ENCODE measurements at places on chromosomes 6 and 20. TPM values are rescaled to one million over a fixed set of nuclear protein-coding genes. Genes with fewer than 3 reads are reported as not detected.

The SUMO4 gene
- 0.16 TPM for total RNA-seq

The SIRPB1 gene
- total RNA-seq, result 1.1 TPM

The SIRPB2 gene
- 0.15 TPM for total RNA-seq

The DDO gene
- total RNA-seq, result 0.23 TPM

The PLA2G7 gene
- 0.04 TPM for total RNA-seq

The ACTL10 gene
- 3.4 TPM for total RNA-seq

The R3HDML gene
- not detected for total RNA-seq

The FBXO5 gene
- 6.9 TPM for total RNA-seq

The XKR7 gene
- total RNA-seq, result not detected

The ELOVL2 gene
- not detected for total RNA-seq

Data from hair follicular keratinocyte (primary cell).